ENCODE measurements at places on chromosomes 11 and 22.

DNA sequence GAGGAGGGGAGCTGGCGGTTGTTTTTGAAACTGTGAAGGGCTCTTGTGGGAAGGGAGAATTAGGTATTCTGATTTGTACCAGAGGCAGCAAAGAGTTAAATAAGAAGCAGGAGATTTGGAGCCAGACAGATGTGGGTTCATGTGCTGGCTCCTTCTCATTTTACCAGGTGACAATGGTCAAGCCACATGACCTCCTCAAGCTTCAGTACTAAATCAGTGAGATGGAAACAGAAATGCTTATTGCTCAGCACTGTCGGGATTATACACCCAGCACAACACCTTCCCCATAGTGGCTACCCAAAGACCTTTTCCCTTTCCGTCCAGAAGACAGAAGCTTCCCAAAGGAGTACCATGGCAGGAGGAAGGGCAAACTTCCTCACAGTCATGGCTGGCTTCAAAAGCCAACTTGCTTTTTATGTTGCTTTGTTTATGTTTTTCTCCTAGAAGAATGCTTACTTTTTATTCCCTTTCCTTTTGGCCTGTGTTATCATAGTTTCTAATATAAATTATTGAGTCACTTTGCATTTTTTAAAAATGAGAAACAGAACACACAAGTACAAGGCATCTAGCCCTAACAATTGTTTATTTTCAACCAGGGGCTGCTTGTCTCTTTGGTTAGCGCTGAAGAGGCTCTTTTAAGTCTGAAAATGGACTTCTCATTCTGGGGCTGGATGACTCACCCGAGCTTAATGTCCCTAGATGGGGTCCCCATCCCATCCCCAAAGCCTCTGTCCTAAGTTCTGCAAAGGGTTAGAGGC is 181.5 kb upstream of the ZBED5 start:
- DNase-seq: no peak

DNA sequence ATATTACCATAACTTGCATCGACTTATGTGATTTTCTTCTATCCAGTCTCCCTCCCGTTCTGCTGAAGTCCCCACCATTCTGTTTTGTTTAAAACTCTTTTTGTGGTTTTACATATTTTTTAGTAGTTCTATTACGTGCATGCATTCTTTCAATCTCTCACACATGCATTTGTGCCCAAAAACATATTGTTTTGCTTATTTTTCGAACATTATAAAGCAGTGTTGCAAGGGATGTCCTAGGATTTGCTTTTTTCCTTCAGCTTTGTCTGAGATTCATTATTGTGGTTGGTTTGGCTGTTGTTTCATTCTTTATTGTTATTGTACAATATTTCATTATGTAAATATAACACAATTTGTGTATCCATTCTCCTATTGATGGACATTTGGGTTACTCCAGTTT is 235.7 kb downstream of the DYNC2H1 start:
- no peak for DNase-seq

DNA sequence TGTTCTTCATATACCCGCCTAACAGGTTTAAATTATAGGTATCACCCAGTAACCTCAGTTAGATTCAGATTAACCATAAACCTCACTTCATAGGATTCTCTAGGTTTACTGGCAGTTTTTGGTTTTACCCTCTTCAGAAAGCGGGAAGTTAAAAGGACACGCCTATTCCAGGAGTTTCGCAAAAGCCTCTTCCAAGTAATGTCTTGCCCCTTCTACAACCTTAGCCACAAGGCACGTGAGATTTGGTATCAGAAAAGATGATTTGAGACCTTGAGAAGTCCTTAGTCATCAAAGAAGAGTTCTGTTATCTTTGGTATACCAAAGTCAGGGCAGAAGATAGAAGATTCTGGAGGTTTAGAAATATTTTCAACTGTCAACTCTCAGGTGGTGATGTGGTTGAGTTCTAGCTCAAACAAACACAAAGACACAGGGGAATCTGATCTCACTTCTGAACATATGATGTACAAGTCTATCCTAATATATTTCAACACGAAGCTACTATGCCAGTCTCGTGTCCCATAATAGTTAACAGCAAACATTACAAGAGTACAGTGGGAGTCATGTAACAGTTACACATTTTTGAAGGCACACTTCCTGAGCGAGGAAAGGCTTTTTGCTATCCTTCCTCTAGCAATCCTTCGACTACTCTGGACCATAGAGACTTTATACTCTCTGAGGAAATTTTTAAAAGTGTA is 103.5 kb downstream of the USP35 start:
- peak; percentile 96 for DNase-seq

GRCh38 chr22:17472932-17473331 is 90.4 kb upstream of the SLC25A18 start:
- DNase-seq: no peak

- DNase-seq: no peak
Measured at GRCh38 chr11:67647471-67647870, 3.1 kb downstream of the ACY3 start.

DNA sequence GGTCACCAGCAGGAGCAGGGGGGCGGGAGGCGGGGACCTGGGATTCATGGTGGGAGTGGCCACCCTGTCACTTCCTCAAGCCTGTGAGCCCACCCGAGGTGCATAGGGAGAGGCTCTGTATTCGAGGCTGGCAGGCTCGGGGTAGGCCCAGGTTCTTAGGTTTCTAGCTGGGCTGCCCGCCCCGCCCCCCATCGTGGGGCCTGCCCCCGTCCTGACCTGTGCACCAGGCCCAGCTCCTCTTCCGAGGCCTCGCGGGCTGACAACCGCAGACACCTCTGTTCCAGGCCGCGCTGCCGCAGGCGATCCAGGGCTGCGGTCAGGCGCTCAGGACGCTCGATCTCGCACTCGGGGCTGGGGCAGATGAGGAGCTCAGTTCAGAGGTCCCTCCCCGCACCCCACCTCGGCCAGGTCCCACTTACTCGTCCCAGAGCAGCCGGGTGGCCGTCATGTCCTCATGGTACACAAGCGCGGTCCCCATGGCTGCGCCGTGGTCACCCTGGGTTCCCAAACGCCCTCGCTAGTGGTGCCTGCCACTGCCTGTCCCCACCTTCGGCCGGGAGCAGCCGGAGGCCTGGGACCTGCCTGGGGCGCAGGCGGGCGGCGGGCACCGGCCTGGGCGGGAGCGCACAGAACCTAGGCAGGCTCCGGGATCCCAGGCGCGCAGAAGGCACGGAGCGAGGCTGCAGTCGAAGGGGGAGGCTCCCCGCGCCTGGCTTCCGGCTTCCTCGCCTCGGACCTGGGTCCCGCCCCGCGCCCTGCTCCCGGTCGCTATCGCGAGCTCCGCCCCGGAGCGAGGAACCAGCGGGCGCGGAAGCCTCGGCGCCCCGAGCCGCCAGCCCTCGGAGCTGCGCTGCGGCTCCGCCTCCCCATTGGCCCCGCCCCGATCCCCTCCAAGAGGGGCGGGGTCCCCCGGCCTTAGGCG is at the start of gene HDAC10:
HDAC10 (minus strand) TSS at position 711 of the 922 bp plus-strand sequence; CDS start at position 478, 233 bp downstream.
- DNase-seq: peak; percentile 83

DNA sequence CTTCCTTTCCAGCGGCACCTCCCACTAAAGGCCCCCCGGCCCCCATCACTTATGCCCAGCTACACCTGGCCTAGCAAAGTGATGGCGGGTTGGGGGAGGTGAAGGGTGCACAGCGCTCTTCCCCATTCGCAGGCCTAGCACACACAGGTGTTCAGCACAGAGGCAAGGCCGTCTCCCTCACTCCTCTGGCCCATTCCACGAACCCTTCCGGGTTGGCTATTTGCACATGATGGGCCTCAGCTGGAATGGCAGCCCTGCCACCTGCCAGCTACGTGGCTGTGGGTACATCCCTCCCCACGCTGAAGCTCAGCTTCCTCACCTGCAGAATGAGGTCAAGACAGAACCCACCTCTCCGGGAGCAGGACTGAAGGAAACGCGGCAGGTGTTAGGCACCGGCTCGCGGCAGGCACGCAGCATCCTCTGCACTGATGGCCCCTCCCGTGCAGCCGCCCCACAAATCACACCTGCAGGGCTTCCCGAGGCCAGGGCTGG is 4.8 kb downstream of the KIAA0930 start:
- DNase-seq: no peak

GRCh38 chr11:123698546-123699127 is 42.8 kb downstream of the ZNF202 start:
- DNase-seq: peak; percentile 68

DNA sequence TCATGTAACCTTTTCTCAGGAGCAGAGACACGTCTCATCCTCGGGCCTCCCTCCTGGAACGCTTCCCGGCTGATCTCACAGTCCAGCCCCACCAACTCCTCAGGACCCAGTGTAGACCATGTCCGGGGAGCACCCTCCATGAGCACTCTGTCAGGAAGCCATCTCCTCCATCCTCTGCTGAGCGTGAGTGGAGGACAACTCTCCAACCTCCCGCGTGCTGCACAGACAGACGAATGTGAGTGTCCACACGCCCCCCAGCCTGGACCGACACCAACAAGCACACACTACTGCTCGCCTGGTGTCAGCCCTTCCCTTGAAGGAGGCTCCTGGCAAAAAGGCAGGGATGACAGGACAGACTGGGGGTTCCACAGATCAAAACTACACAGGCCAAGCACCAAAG is 86.6 kb downstream of the SHANK2 start:
- DNase-seq: no peak

DNA sequence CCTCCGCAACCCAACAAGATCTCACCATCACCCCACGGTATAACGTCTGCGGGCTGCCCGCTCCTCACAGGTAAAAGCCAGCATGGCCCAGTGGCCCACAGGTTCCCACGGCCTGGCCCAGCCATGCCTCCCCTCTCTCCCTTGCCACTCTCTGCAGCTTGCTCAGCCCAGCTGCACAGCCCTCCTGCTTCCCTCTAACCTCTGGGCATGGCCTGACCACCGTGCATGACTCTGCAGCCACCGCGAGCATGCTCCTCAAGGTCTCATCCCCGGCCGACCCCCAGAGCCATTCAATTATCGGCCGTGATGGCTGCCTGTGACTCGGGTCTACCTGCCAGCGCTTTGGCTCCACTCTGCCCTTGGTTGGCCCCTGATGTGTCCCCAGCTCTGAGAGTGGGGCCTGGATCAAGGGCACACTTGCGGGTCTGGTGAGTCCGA is 185.5 kb downstream of the CTTN start:
- no peak for DNase-seq

DNA sequence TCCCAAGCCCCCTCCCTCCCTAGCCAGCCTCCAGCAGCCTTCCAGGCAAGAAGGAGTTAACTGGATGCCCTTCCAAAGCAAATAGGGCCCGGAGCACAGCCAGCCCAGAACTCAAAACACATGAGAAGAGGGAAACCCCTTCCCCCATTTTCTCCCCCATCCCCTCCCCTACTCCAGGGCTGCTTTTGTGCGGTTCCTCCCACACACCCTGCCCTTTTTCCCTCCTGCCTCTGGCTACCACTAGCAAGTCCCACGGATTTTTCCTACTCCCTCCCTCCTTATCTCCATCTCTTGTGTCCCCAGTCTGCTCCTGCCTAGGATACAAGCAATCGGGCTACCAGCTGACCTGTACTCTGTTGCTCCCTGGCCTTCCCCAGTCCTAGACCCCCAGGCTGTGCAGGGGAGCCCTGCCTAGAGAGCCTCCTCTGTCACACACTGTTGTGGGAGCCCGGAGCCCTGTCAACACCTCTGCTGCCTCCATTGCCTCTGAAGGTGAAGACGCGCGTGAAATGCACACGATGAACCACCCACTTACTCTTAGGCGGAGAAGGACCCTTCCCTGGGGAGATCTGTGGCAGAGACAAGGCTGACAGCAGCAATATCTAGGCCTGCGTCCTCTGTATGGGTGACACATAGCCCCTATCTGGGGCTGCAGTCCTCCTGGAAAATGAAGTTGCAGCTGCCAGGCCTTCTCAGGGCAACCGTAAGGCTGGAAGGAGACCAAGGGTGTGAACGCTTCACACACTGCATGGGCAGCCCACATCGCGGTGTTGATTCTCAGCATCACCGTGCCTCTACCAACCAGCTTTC is 282.8 kb downstream of the MN1 start:
- DNase-seq: no peak

DNA sequence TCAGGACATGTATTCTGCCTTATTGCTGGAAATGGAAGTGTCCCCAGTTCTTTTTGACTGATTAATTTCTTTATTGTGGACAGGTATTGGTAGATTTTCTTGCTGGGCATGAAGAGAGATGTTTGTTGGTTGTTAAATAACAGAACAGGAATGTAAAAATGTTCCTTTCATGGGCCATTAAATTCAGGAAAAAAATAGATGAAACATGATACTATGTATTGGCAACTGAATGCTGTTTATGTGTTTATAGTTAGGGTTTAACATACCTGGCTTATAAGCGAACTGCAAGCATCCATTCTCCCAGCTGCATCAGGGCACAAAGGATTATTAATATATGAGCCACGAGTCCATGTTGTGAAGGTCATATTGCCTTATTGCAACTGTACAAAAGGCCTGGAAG is 368.5 kb downstream of the NELL1 start:
- DNase-seq: no peak

GRCh38 chr11:126357055-126357962 is 1.8 kb downstream of the ST3GAL4 start:
- DNase-seq: no peak

GRCh38 chr11:31328697-31329096 is 40.8 kb downstream of the DCDC1 start:
- DNase-seq: no peak

GRCh38 chr11:120219938-120220746 is 9.3 kb downstream of the OAF start:
- DNase-seq: no peak

DNA sequence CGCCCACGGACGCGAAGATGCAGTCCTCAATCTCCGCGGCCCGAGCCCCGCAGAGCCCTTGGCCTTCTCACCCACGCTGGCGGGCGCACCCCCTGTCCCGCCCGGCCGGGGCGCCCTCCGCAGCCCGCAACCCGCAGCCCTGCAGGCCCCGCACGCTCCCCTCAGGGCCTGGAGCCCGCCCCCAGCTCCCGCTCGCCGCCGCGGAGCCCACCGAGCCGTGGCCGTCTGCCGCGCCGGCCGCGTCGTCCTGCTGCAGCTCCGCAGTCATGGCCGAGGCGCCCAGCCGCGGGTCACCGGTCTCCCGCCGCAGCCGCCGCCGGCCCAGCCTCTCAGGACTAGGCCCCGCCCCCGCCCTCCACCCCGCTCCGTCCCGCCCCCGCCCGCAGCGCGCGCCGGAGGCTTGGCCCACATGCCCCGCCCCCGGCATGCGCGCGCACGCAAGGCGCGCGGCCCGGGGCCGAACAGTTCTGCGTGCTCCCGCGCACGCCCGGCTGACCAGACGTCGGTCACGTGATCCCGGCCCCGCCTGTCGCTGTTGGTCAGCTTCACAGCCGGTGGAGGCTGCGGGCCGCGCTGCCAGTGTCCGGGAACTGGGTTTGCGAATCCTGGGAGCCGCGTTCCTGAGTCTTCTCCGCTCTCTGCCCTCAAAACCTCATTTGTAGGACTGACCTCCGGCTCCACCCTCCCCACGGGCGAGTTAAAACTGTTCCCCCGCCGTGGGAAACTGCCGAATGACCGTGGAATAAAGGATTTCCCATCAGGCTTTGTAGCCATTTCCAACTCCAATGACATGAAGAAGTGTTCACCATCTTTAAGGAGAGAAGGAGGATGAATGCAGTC is at the start of gene USP28:
USP28 (minus strand) TSS at position 339 of the 840 bp plus-strand sequence; CDS start at position 268, 71 bp downstream.
- peak; percentile 86 for DNase-seq
